ENCODE measurements at places on chromosomes 2 and 18.

GRCh38 chr2:60621688-60622429 is 68.4 kb upstream of the BCL11A start:
- H3K27me3 ChIP-seq = peaks cover 7% of the 10 kb centered on the region
- H3K4me3 ChIP-seq = no peak overlapping the region
- H3K4me1 ChIP-seq = no peaks in the 10 kb centered on the region
- DNase-seq = no peak
- no peaks in the 10 kb centered on the region for H3K36me3 ChIP-seq

DNA sequence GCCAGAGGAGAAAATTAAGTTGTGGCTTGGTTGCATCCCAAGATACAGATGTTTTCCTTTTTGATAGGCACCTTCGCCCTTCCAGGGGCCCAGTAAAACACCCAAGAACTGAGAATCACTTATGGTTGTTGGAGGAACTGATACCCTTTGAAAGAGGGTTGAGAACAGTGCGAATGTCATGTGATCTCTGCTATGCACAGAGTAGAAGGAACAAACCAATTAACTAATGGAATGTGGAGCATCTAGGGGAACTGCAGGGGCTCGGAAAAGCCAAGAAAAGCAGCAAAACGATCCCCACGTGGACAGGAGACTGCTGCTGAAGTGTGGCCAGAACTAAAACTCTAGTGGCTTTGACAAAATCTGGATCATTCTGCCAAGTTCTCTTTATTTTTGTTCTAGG is 58.8 kb downstream of the APOB start:
- no peaks in the 10 kb centered on the region for H3K36me3 ChIP-seq
- no peak overlapping the region for H3K27ac ChIP-seq
- H3K4me3 ChIP-seq = no peak overlapping the region

GRCh38 chr2:234592541-234592940 is 95.7 kb upstream of the ARL4C start:
- no peaks in the 10 kb centered on the region for H3K27me3 ChIP-seq
- H3K4me1 ChIP-seq = no peaks in the 10 kb centered on the region
- no peaks in the 10 kb centered on the region for H3K36me3 ChIP-seq
- H3K4me3 ChIP-seq = no peak overlapping the region

DNA sequence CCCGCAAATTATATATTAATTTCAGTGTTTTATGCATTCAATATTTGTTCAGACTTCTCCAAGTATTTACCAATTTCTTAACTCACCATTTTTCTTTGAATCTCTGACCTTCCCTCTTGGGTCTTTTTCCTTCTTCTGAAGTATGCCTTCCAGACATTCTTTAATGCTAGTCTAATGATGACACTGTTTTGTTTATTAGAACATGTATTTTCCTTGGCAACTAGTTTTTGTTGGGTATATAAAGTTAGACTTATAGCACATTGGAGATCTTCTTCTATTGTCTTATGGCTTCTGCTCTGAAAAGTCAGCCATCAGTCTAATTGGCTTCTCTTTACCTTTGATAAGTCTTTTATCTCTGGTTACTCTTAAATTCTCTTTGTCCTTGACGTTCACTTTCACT is 423.2 kb upstream of the NRP2 start:
- DNase-seq = no peak
- H3K27ac ChIP-seq = no peak overlapping the region
- H3K27me3 ChIP-seq = peaks cover 38% of the 10 kb centered on the region
- no peak overlapping the region for H3K4me3 ChIP-seq
- H3K4me1 ChIP-seq = peaks cover 5% of the 10 kb centered on the region

DNA sequence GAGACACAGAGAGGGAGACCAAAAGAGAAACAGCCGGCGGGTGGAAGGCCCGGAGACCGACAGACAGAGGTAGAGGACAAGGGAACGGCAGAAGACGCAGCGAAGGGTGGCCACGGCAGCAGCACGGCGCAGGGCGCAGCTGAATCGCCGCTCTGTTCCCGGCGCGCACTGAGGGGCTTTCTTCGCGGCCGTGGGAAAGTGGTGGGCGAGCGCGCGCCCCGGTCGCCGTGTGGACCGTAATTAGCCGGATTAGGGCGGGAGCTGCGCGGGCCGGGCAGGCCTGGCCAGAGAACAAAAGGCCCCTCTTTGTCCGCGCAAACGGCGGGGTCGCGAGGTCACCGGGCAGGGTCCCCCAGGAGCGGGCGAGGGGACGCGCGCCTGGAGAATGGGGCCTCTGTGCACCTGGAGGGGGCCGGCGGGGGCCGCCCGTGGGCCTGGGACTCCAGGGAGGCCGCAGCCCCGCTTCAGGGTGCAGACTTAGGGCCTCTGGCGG is 158.3 kb downstream of the ZFP36L2 start:
- no peaks in the 10 kb centered on the region for H3K4me1 ChIP-seq
- H3K4me3 ChIP-seq = no peak overlapping the region
- no peak overlapping the region for H3K27ac ChIP-seq
- no peak for DNase-seq
- no peaks in the 10 kb centered on the region for H3K27me3 ChIP-seq
- peaks cover 2% of the 10 kb centered on the region for H3K36me3 ChIP-seq

- no peak overlapping the region for H3K4me3 ChIP-seq
- no peaks in the 10 kb centered on the region for H3K4me1 ChIP-seq
- H3K27ac ChIP-seq = no peak overlapping the region
- no peaks in the 10 kb centered on the region for H3K27me3 ChIP-seq
Observed at GRCh38 chr2:2851806-2852777, 521.0 kb upstream of the MYT1L start.

- H3K36me3 ChIP-seq = peaks cover 17% of the 10 kb centered on the region
- no peak for DNase-seq
- H3K27ac ChIP-seq = no peak overlapping the region
- peaks cover 23% of the 10 kb centered on the region for H3K4me1 ChIP-seq
Observed at GRCh38 chr2:201059961-201060755, 11.3 kb downstream of the HYCC2 start.

- no peak overlapping the region for H3K4me3 ChIP-seq
- peaks cover 52% of the 10 kb centered on the region for H3K4me1 ChIP-seq
- H3K36me3 ChIP-seq = peaks cover 1% of the 10 kb centered on the region
- no peaks in the 10 kb centered on the region for H3K27me3 ChIP-seq
- H3K27ac ChIP-seq = no peak overlapping the region
Observed at GRCh38 chr2:101766871-101767739, 69.6 kb downstream of the MAP4K4 start.

GRCh38 chr2:109285244-109285651 is 156.2 kb downstream of the SH3RF3 start:
- peaks cover 3% of the 10 kb centered on the region for H3K27me3 ChIP-seq
- H3K27ac ChIP-seq = no peak overlapping the region

DNA sequence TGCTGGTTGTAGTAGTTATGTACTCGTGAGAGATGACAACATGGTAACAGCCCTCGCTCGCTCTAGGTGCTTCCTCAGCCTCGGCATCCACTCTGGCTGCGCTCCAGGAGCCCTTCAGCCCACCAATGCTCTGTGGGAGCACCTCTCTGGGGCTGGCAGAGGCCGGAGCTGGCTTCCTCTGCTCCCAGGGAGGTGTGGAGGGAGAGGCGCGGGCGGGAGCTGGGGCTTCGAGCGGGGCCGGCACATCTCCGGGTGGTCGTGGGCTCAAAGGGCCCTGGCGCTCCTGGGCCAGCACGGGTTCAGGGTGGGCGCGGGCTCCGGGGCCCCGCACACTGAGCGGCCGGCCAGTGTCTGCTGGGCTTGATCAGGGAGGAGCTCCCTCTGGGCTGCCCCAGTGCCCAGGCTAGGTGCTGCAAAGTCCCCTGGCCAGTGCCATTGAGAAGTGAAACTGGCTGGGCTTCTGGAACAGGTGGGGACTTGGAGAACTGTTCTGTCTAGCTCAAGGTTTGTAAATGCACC is 1012.1 kb downstream of the CNTNAP5 start:
- no peaks in the 10 kb centered on the region for H3K36me3 ChIP-seq
- no peak overlapping the region for H3K27ac ChIP-seq
- H3K27me3 ChIP-seq = no peaks in the 10 kb centered on the region
- no peak for DNase-seq

- H3K4me3 ChIP-seq = no peak overlapping the region
- H3K27ac ChIP-seq = no peak overlapping the region
- peaks cover 51% of the 10 kb centered on the region for H3K36me3 ChIP-seq
- no peak for DNase-seq
Observed at GRCh38 chr2:85378257-85378656, 23.7 kb downstream of the ELMOD3 start.

GRCh38 chr2:172710584-172711047 is 25.0 kb upstream of the RAPGEF4 start:
- H3K36me3 ChIP-seq = no peaks in the 10 kb centered on the region
- DNase-seq = no peak
- H3K27me3 ChIP-seq = peaks cover 18% of the 10 kb centered on the region
- H3K27ac ChIP-seq = no peak overlapping the region
- no peaks in the 10 kb centered on the region for H3K4me1 ChIP-seq

- H3K36me3 ChIP-seq = peaks cover 16% of the 10 kb centered on the region
- H3K4me1 ChIP-seq = peaks cover 12% of the 10 kb centered on the region
- no peaks in the 10 kb centered on the region for H3K27me3 ChIP-seq
- no peak overlapping the region for H3K27ac ChIP-seq
- no peak for DNase-seq
Observed at GRCh38 chr18:36179562-36180355, 7.5 kb upstream of the MOCOS start.

GRCh38 chr2:31212659-31213600 is 4.4 kb downstream of the CAPN14 start:
- no peaks in the 10 kb centered on the region for H3K36me3 ChIP-seq
- peaks cover 31% of the 10 kb centered on the region for H3K4me1 ChIP-seq
- no peaks in the 10 kb centered on the region for H3K27me3 ChIP-seq
- no peak overlapping the region for H3K4me3 ChIP-seq
- H3K27ac ChIP-seq = no peak overlapping the region

DNA sequence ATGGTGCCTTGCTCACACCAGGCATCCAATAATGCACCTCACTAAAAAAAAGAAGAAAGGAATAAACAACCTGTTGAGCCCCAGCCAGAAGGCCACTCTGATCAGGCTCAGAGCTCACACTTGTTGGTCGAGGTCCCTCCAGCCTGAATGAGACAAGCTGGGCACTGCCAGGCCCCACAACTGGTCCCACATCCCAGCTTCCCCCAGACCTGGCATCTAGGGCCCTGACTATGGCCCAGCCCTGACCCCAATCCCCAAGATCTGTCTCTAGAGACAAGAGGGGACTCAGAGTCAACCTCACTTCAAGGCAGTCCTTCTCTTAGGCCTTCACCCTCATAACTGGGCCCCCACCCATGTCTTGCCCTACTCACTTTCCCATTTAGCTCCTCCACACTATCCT is 22.4 kb downstream of the TEX51 start:
- H3K27ac ChIP-seq = no peak overlapping the region
- H3K36me3 ChIP-seq = no peaks in the 10 kb centered on the region
- DNase-seq = no peak

- DNase-seq = no peak
- H3K27me3 ChIP-seq = peaks cover 21% of the 10 kb centered on the region
- H3K27ac ChIP-seq = no peak overlapping the region
- H3K4me3 ChIP-seq = no peak overlapping the region
Observed at GRCh38 chr18:36295214-36295613, 2.3 kb upstream of the FHOD3 start.

GRCh38 chr2:100320547-100321178 is 1.6 kb downstream of the LONRF2 start:
- no peak overlapping the region for H3K27ac ChIP-seq
- H3K4me1 ChIP-seq = peaks cover 2% of the 10 kb centered on the region
- H3K27me3 ChIP-seq = peaks cover 72% of the 10 kb centered on the region
- no peak for DNase-seq
- H3K36me3 ChIP-seq = peaks cover 6% of the 10 kb centered on the region

DNA sequence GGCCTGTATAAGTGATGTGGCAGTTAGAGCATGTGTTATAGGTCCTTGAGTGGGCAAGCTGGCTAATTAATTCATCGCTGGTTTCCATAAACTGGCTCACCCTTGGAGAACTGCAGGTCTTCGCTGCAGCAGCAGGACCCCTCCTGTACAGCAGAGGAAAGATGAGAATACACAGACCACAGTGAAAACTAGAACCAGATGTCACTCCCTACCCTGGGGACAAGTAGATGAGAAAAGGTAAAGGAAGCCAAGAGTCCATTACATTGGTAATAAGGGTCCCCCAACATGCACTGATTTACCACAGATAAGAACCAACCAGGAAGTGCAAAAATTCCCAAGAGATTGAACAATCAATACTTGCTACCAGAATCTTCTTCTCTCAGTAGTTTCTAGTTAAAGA is 415.6 kb upstream of the LYPD1 start:
- H3K4me1 ChIP-seq = no peaks in the 10 kb centered on the region
- H3K27me3 ChIP-seq = no peaks in the 10 kb centered on the region
- H3K36me3 ChIP-seq = no peaks in the 10 kb centered on the region
- no peak for DNase-seq
- H3K27ac ChIP-seq = no peak overlapping the region

GRCh38 chr2:105959357-105959756 is 214.6 kb downstream of the NCK2 start:
- H3K4me1 ChIP-seq = no peaks in the 10 kb centered on the region
- DNase-seq = no peak
- no peaks in the 10 kb centered on the region for H3K36me3 ChIP-seq
- no peak overlapping the region for H3K27ac ChIP-seq

DNA sequence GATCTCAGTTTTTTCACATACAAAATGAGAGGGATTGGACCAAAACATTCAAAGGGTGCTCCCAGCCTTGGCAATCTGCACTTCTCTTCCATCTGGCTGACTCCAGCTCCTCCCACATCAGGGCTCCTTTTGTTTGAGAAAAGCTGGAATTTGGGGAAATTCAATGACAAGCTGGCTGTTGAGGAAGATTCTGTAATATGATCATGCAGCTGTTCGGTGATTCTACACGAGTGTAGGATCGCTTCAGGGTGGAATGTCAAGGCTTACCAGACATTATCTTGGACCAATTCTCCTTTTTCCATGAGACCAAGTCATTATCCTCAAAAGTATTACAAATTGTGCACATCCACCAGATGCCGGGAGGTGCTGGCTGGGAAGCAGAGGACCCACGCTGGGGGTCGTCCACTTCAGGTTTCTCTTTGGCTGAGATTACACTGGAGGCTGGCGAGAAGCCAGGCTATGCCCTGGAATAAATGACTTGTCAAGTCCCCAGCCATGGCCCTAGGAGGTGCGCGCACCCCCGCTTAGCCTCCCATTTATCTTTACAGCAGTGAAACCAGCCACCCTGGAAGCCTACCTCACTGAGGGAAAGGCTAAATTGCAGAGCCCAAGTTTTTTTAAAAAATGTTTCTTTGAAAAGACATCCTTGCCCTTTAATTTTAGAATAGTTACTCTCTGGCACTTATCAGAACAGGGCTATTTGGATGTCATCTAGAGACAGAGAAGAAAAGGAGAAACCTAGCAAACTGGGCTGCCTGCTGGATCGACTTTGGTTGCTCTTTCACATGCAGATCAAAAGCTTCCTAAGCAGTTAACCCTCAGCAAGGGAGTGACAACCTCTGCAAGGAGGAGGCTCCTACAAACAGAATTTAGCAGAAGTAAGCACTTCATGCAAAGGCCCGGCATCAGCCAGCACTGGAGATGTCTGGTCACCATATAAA is 42.5 kb upstream of the LCLAT1 start:
- H3K27ac ChIP-seq = no peak overlapping the region
- H3K4me1 ChIP-seq = peaks cover 6% of the 10 kb centered on the region
- H3K4me3 ChIP-seq = no peak overlapping the region
- H3K36me3 ChIP-seq = no peaks in the 10 kb centered on the region
- H3K27me3 ChIP-seq = no peaks in the 10 kb centered on the region

DNA sequence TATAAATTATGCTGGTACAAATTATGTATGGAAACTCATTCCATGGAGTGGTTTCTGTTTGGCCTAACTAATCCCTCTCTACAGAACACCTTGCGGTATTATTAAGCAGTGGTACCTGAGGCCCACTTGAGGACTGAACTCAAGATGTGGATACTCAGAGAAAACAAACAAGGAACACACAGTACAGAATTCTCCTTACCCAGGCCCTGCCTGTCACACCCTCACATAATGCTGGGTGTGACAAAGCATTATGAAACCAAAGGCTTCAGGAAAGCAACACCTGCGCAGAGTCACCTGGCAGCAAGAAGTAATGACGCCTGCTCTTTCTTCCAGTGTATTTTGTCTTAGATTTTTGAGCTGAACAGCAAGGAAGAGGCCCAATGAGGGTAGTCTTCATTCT is 264.7 kb downstream of the PAX3 start:
- no peaks in the 10 kb centered on the region for H3K36me3 ChIP-seq
- no peak overlapping the region for H3K27ac ChIP-seq
- H3K4me1 ChIP-seq = no peaks in the 10 kb centered on the region
- no peaks in the 10 kb centered on the region for H3K27me3 ChIP-seq
- H3K4me3 ChIP-seq = no peak overlapping the region

All from T-helper 2 cell treated with Interferon-gamma antibody and Interleukin-4, amounts not matched to agents 5 μg/mL and 100 μg/mL, for 36 hours (primary cell).